ENCODE measurements at places on chromosomes 2 and 18. TPM values are rescaled to one million over a fixed set of nuclear protein-coding genes. Genes with fewer than 3 reads are reported as not detected.

DNA sequence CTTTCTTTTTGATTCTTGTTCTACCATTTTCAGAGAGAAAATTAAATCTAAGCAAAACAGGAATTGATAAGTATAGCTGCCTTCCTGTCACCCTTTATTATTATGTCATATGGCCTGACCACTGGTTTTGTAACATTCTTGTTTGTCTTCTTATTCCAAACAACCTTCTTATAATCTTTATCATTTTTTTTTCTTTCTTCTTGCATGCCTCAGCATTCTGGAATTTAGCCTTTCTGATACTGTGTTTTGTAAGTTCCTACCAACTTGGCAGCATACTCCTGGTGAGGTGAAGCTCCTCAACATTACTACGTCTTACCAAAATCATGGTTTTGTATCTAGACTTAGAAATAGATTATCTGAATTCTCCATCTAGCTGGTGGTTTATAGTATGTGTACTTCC lies 199.2 kb downstream of the CAMKMT start:
- no peak overlapping the region for H3K4me3 ChIP-seq
- no peaks in the 10 kb centered on the region for H3K27me3 ChIP-seq
- H3K27ac ChIP-seq: no peak overlapping the region
- DNase-seq: no peak

DNA sequence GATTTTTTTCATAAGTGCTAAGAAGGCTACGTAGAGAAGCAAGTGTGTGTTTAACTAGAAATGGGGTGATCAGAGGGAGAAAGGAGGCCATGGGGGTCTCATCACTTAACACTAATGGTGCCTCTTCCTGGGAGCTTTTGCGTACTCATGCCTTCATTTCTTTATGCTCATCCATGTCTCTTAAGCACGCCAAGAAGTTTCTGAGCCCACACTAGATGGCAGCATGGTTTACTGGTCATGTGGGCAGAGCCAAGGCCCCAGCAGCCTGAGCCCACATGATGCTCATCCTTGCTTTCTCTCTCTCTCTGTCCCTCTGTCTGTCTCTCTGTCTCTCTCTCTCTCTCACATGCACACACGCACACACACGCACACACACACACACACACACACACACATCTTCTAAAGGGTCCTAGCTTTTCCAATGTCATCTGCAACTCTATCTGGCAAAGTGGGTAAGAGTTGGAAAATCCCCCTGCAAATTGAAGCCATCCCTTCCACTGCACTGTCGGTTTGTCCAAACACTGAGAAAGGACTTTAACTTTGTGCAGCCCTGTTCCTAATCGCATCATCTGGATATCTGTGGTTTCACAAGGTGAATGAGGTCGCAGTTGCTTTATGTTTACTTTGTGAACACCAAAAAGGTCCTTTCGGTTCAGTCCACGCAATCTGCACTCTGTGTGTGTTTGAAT lies 137.1 kb upstream of the CCDC68 start:
- H3K4me3 ChIP-seq: no peak overlapping the region
- H3K36me3 ChIP-seq: no peaks in the 10 kb centered on the region
- DNase-seq: peak; percentile 31

The POTEJ gene
- total RNA-seq: not detected

GRCh38 chr2:143968860-143969259 lies 551.1 kb downstream of the ZEB2 start:
- DNase-seq: no peak
- no peaks in the 10 kb centered on the region for H3K4me1 ChIP-seq
- no peak overlapping the region for H3K27ac ChIP-seq

DNA sequence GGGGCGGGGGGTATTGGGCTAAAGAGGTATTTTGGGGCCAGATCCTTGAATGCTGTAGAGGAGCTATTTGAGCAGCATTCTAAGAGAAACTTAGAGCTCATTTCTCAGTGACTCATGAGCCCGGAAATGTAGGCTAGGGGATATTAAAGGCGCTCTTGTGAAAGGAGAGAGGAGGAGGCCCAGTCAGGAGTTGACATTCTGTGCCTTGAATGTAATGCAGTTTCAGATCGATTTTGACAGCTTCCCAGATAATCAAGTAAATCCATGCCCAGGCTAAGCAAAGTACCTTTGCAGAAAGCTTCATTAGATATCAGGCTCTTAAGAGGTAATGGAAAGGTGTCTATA lies 1.5 kb downstream of the CAB39 start:
- H3K27me3 ChIP-seq: peaks cover 24% of the 10 kb centered on the region
- H3K27ac ChIP-seq: peak overlapping the region; percentile 100
- peaks cover 10% of the 10 kb centered on the region for H3K36me3 ChIP-seq
- peak overlapping the region; percentile 99 for H3K4me3 ChIP-seq
- peak; percentile 10 for DNase-seq
- peaks cover 47% of the 10 kb centered on the region for H3K4me1 ChIP-seq

DNA sequence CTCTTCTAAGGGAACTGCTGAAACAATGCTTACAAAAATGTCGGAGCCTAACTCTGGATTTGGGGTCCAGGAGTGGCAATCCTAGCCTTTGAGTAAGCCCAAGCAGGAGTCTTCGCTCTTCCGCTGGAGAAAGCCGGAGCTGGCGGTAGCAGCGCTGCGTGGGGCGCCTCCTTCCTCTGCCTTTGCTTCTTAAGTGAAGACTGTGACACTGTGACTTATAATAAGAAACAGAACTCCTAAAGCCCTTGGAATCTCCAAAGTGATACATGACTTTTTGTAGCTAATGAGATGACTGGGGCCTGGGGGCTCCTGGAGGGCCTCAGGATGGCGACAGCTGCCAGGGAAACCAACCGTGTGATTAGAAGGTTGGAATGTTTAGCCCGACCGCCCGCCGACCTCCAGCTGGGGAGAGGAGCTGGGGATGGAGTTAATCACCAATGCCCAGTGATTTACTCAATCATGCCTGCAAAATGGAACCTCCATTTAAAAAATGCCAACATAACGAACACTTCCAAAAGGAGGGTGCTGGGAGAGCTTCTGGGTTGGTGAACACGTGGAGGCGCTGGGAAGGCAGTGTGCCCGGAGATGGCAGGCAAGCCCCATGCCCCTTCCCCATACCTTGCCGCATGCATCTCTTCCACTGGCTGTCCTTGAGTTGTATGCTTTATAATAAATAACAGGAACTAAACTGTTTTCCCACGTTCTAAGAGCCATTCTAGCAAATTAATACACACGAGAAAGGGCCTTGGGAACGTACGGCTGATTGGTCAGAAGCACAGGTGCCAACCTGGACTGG lies 29.0 kb upstream of the MAL start:
- H3K27me3 ChIP-seq: peaks cover 13% of the 10 kb centered on the region
- H3K36me3 ChIP-seq: no peaks in the 10 kb centered on the region
- H3K4me3 ChIP-seq: peak overlapping the region; percentile 5
- no peak overlapping the region for H3K27ac ChIP-seq
- no peaks in the 10 kb centered on the region for H3K4me1 ChIP-seq

DNA sequence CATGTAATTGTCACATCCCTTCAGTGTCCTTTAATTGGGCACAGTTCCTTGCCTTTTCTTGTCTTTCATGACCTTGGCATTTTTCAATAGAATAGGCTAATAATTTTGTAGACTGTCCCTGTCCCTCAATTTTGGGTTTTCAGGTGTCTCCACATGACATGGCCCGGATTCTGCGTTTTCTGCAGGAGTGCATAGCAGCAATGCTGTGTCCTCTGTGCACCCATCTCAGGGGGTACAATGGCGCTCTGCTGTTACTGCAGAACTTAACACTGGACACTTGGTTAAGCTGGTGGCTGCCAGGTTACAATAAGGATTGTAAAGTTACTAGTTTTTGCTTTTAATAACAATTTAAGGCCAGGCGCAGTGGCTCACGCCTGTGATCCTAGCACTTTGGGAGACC lies 51.3 kb downstream of the INPP5D start:
- peaks cover 21% of the 10 kb centered on the region for H3K4me1 ChIP-seq
- peaks cover 8% of the 10 kb centered on the region for H3K36me3 ChIP-seq
- no peak for DNase-seq
- H3K27me3 ChIP-seq: peaks cover 2% of the 10 kb centered on the region
- no peak overlapping the region for H3K4me3 ChIP-seq
- no peak overlapping the region for H3K27ac ChIP-seq

All from endothelial cell (in vitro differentiated cells).